Stomach (tissue), 19 donors: ENCODE measurements at places on chromosomes 7 and 10. TPM values are rescaled to one million over a fixed set of nuclear protein-coding genes. Genes with fewer than 3 reads are reported as not detected.

PRKRIP1 gene
- 28.7 TPM for polyA plus RNA-seq

DNA sequence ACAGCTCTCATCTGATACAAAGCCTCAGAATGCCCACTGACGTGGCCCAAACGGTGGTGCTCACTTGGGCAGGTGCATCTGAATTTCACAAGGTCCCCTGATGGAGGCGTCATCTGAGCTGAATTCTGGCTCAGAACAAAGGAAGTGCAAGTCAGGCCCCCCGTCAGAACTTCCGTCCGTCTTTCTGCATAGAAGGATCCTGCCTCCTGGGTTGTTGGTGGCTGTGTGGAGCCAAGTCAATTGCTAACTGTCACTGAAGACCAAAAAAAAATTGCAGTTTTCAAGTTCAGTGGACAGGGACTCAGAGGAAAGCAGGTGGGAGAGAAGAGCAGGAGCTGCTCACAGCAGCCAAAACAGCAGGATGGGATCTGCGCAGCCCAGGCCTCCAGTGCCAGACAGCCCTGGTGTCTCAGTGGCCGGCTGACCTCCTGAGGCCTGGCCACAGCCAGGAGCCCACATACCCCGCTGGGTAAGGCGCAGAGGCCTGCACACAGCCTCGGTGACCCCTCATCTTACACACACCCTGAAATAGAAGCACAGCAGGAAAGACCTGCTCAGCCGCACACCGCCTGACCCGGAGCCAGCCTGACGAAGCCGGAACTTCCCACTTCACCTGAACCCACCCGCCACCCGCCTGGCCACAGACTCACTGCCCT lies 49.4 kb downstream of the PYROXD2 start:
- DNase-seq: peak; percentile 79
- no peaks in the 10 kb centered on the region for H3K36me3 ChIP-seq
- H3K27me3 ChIP-seq: no peaks in the 10 kb centered on the region

DNA sequence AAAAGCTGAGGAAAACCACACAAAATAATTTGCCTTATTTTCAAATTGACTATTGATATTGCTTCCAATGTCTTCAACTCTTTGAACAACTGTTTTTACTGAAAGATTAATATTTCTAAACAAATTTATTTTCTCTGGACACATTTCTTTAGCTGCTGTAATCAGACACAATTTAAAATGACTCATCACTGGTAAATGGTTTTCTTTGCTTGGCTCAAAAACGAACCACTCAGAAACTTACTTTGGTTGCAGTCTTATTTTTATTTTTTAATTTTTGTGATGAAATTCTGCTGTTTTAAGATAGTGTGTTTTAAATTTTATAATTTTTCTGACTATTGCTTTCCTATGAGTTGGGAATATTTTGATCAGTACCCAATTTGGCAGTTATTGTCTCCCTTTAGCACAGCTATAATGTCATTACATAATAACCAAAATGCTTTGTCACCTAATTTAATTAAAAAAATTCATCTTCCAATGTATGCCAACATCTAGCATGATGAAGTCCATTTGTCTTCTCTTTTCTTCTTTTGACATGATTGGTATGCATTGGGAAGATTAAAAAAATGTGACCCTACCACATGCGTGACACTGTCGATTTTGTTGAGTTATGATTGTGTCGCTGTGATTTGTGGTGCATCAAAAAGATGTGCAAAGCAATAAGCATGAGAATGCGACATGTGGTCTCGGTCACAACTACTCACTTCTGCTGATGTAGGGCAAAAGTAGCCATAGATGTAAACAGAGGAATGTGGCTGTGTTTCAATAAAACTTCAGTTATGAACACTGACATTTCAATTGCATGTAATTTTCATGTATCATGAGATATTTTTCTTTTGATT lies 222.3 kb downstream of the SUGCT start:
- no peaks in the 10 kb centered on the region for H3K36me3 ChIP-seq
- no peak for DNase-seq
- H3K4me1 ChIP-seq: no peaks in the 10 kb centered on the region
- H3K27me3 ChIP-seq: no peaks in the 10 kb centered on the region

- no peak overlapping the region for H3K27ac ChIP-seq
- no peak for DNase-seq
- no peaks in the 10 kb centered on the region for H3K27me3 ChIP-seq
- no peaks in the 10 kb centered on the region for H3K36me3 ChIP-seq
- H3K4me3 ChIP-seq: no peak overlapping the region
Measured at GRCh38 chr7:142308918-142309317, 51.1 kb upstream of the PRSS58 start.

PSMG3 gene
- 67.7 TPM for polyA plus RNA-seq

- H3K4me1 ChIP-seq: no peaks in the 10 kb centered on the region
- no peak for DNase-seq
- no peak overlapping the region for H3K4me3 ChIP-seq
- H3K27ac ChIP-seq: no peak overlapping the region
Measured at GRCh38 chr7:25553580-25554291, 325.4 kb upstream of the NPVF start.

DNA sequence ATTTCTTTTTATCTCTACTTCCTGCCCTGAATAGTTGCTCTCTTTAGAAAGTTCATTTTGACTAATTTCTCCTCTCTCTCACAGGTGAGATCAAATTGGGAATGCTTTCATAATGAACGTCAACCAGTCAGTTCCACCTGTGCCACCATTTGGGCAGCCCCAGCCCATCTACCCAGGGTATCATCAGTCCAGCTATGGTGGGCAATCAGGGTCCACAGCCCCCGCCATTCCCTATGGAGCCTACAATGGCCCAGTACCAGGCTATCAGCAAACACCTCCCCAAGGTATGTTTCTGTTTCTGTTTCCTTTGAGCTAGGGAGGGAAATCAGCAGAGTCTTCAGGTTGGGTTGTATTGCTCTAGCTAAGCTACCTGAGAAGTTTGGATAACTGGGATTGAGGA lies 2.5 kb downstream of the SEC24C start:
- no peaks in the 10 kb centered on the region for H3K27me3 ChIP-seq
- no peak overlapping the region for H3K4me3 ChIP-seq
- no peak overlapping the region for H3K27ac ChIP-seq
- peaks cover 33% of the 10 kb centered on the region for H3K36me3 ChIP-seq

- H3K4me1 ChIP-seq: no peaks in the 10 kb centered on the region
- DNase-seq: no peak
- no peak overlapping the region for H3K27ac ChIP-seq
- H3K4me3 ChIP-seq: no peak overlapping the region
- no peaks in the 10 kb centered on the region for H3K36me3 ChIP-seq
- H3K27me3 ChIP-seq: no peaks in the 10 kb centered on the region
Measured at GRCh38 chr10:54797636-54798321, 3.3 kb downstream of the PCDH15 start.

CYP2E1 gene
- polyA plus RNA-seq: 5.0 TPM

SLC25A13 gene
- polyA plus RNA-seq: 11.9 TPM

- H3K27ac ChIP-seq: no peak overlapping the region
- no peaks in the 10 kb centered on the region for H3K4me1 ChIP-seq
- H3K27me3 ChIP-seq: no peaks in the 10 kb centered on the region
- H3K36me3 ChIP-seq: no peaks in the 10 kb centered on the region
- DNase-seq: no peak
Measured at GRCh38 chr10:62327885-62328284, 46.3 kb upstream of the ZNF365 start.

TSPAN12 gene
- polyA plus RNA-seq: 25.8 TPM

DNA sequence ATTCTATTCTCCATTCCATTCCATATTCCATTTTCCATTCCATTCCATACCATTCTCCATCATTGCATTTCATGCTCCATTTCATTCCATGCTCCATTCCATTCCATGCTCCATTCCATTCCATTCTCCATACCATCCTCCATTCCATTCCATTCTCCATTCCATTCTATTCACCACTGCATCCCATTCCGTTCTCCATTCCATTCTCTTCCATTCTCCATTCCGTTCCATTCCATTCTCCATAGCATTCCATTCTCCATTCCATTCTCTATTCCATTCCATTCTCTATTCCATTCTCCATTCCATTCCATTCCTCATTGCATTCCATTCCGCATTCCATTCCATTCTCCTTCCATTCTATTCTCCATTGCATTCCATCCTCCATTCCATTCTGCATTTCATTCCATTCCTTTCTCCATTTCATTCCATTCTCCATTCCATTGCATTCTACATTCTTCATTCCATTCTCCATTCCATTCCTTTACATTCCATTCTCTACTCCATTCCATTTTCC lies 84.0 kb downstream of the NSUN6 start:
- peaks cover 5% of the 10 kb centered on the region for H3K36me3 ChIP-seq
- H3K27ac ChIP-seq: no peak overlapping the region
- DNase-seq: no peak
- H3K4me3 ChIP-seq: no peak overlapping the region
- no peaks in the 10 kb centered on the region for H3K4me1 ChIP-seq
- no peaks in the 10 kb centered on the region for H3K27me3 ChIP-seq

KLF14 gene
- polyA plus RNA-seq: not detected

DNA sequence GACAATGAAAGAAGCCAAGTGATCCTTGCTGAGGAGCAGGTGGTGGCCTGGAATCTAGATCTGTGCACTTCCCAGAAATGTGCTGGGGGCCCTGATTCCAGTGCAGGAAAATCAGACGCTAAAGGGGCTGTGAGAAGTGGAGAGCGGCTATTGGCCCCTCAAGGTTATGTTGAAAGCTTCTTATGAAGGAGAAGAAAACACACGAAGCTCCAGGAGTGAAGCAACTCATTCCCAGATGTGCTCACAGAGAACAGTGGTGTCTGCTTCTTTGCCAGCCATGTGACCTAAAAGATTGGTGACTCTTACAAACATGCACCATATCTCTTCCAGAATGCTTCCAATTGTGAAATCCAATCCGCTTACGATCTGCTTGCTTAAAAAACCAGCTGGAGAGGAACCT lies 679.3 kb upstream of the IGFBP3 start:
- peaks cover 29% of the 10 kb centered on the region for H3K4me1 ChIP-seq
- no peak for DNase-seq
- H3K36me3 ChIP-seq: no peaks in the 10 kb centered on the region
- no peaks in the 10 kb centered on the region for H3K27me3 ChIP-seq

AGMO gene
- not detected for polyA plus RNA-seq

- H3K4me3 ChIP-seq: no peak overlapping the region
- H3K36me3 ChIP-seq: no peaks in the 10 kb centered on the region
- DNase-seq: no peak
- H3K27me3 ChIP-seq: no peaks in the 10 kb centered on the region
- no peaks in the 10 kb centered on the region for H3K4me1 ChIP-seq
Measured at GRCh38 chr7:51010534-51010933, 227.8 kb upstream of the GRB10 start.

DNA sequence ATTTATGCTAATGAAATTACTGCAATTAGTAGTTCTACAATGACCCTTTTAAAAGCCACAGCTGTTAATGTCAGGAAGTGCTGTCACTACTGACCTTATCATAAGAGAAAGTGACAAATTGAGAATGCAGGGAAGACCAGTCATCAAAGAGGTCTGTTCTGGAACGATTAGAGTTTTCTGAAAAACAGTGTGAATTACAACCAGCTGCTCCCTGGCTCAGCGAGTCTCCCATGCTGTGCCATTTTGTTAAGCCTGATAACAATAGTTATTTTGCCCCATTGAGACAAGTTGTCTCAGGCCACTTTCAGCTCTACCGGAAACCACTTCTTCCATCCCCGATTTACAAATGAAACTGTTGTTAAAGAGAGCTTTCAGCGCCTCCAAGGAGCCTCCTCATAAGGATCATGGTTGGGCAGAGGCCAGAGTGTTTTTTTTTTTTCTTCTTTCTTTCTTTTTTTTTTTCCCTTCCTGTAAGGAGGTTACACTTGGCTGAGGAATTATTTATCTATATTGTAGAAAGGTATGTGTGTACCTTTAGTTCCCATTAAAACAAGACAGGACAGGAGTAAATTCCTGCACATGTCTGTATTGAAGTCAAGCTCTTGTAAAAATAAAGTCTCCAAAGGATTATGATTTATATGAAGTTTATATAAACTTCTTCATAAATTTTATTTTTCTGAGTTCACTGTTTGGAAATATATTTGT lies 173.6 kb downstream of the CDCA7L start:
- no peak overlapping the region for H3K27ac ChIP-seq
- DNase-seq: no peak
- H3K4me1 ChIP-seq: no peaks in the 10 kb centered on the region
- H3K36me3 ChIP-seq: no peaks in the 10 kb centered on the region
- H3K27me3 ChIP-seq: no peaks in the 10 kb centered on the region
- no peak overlapping the region for H3K4me3 ChIP-seq

DPYSL4 gene
- polyA plus RNA-seq: 0.63 TPM

PODXL gene
- polyA plus RNA-seq: 3.8 TPM

DNA sequence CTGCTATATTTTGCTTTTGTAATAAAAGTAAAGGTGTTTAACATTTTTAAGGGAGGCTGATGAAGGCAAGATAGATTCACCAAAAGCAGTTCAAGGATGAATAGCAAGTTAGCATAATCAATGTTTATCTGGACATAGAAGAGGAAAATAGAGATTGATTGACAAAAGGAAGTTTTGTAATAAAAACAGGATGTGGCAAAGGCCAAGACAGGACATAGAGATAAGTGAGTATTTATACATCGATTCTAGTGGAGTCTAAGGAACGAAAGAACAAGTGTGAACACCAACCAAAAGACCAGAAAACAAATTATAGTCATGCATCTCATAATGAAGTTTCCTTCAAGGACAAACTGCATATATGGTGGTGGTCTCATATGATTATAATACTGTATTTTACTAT lies 123.8 kb downstream of the CCDC71L start:
- H3K4me1 ChIP-seq: peaks cover 1% of the 10 kb centered on the region
- no peak overlapping the region for H3K4me3 ChIP-seq
- no peaks in the 10 kb centered on the region for H3K27me3 ChIP-seq
- no peak overlapping the region for H3K27ac ChIP-seq

- no peaks in the 10 kb centered on the region for H3K4me1 ChIP-seq
- H3K27me3 ChIP-seq: no peaks in the 10 kb centered on the region
- no peak overlapping the region for H3K4me3 ChIP-seq
- DNase-seq: no peak
- no peaks in the 10 kb centered on the region for H3K36me3 ChIP-seq
- H3K27ac ChIP-seq: no peak overlapping the region
Measured at GRCh38 chr7:69349291-69349690, 249.0 kb upstream of the AUTS2 start.

GRCh38 chr10:118342638-118343020 lies 505 bp upstream of the FAM204A start:
- H3K4me1 ChIP-seq: peaks cover 45% of the 10 kb centered on the region
- no peak overlapping the region for H3K27ac ChIP-seq

DNA sequence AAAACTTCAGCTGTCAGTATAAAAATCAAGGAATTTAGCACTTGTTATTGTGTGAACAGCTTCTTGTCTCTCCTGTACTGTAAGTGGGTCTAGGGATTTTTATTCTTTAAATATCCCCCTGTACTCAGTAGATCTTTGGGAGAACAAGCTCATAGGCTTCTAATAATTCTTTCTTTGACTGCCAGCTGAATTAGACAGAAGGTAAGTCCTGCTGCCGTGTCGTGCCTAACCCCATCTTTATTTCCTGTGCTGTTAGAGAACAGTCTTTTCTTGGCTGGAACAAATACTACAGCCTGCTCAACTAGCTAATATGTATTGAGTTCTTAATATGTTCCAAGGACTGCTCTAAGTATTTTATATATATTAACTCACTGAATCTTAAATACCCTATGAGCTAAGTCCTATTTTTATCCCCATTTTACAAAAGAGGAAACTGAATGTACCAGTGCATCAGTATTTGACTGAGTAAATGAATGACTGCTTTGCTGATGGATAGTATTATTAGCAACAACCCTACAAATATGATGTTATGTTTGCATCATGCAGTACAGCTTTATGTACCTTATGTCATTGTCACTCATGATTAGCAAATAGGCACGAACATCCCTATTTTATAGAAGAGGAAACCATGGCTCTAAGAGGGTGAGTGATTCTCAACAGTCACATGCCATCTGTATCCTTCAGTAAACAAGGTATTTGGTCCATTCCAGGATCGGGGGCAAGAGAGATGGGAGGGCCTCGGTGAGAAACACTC lies 5.5 kb upstream of the DUSP5 start:
- no peak overlapping the region for H3K4me3 ChIP-seq
- H3K27me3 ChIP-seq: no peaks in the 10 kb centered on the region
- peaks cover 11% of the 10 kb centered on the region for H3K4me1 ChIP-seq

SKIDA1 gene
- 0.45 TPM for polyA plus RNA-seq

FMC1 gene
- 21.5 TPM for polyA plus RNA-seq
